ENCODE measurements at places on chromosomes 1 and 21.
A peak's percentile ranks its signal among the peaks of the same experiment; 100 is the strongest.

- DNase-seq: no peak
Measured at GRCh38 chr1:182688436-182689205, 4.2 kb upstream of the RGS8 start.

DNA sequence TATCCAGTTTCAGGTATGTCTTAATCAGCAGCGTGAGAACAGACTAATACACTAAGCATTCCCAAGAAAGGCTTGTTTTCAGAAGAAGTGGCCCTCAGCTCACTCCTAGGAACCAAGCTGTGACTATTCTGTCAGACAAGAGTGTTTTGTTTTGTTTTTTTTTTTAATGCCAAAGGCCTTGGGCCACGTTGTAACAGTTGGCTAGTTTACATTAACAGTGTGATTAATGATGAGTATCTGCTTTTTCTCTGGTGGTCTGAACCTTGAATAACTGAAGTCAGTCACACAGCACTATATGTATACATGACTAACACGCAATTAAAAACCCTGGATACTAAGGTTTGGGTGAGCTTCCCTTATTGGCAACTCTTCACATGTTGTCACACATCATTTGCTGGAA, 21.9 kb downstream of the DPYD start:
- DNase-seq: no peak

DNA sequence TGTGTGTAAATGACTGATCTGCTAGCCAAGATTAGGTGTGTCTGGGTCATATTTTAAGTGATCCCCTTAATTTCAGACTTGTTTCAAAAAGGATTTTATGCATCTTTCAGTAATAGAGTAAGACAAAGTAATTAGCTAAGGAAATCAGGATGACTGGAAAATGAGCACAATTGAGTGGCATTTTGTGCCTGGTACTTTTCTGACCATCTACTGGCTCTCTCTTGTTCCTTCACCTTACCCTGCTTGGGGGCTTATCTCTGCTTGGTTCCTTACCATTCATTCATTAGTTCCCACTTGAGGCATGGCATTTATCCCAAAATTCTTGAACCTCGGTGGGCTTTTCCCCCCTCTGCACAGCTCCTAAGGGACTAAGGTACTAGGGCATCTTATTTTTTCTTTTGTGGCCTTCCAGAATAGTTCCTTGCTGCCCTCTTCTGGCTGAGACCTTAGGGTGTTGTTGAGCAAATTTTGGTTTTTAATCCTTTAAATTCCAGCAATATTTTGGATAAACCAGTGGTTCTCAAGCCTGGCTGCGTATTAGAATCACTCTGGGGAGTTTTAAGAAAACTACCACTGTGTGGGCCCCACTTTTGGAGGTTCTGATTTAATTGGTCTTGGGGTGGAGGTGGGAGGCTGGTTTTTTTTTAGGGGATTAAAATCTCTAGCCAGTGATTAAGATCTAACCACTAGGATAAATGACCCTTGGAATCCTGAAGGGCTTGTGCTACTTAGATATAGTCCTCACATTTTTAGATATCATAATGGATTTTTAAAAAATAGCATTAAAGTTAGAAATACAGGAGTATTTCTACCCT, 50.8 kb downstream of the HS2ST1 start:
- DNase-seq: peak; percentile 73

DNA sequence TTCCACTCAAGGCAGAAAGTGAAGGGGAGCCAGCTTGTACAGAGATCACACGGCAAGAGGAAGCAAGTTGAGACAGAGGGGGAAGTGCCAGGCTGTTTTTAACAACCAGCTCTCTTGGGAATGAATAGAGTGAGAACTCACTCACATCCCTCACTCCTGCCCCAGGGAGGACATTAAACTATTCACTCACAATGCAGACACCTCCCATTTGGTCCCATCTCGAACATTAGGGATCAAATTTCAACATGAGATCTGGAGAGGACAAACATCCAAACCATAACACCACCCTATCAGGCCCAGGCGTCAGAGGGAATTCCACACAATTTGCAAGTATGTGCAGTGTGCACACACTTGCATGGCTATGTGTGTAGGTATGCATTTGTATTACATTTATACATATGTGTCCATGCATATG, 62.7 kb downstream of the DMAP1 start:
- peak; percentile 34 for DNase-seq

DNA sequence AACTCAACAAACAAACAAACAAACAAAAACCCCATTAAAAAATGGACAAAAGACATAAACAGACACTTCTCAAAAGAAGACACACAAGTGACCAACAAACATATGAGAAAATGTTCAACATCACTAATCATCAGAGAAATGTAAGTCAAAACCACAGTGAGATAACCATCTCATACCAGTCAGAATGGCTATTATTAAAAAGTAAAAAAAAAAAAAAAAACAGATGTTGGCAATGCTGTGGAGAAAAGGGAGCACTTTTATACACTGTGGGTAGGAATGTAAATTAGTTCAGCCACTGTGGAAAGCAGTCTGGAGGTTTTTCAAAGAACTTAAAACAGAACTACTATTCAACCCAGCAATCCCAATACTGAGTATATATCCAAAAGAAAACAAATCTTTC, 94.7 kb downstream of the PLPP3 start:
- no peak for DNase-seq

DNA sequence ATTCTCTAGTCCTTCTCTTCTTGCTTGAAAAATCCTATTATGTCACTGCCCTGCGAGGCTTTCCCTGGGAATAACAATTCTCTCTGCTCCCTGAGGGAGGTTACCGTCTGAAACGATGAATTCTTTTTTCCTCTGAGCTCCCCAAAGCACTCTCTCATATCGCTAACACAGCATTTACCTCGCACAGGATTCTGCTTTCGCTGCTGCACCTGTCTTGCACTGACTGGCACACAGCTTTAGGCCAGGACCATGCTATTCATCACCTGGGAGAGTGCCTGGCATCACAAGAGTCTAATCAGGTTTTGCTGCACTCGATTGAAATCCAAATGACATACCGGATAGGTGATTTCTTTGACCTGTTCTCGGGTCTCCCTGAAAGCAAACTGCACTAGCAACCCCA, 52.8 kb upstream of the GNG4 start:
- no peak for DNase-seq
